ENCODE measurements at places on chromosomes 4 and X. TPM values are rescaled to one million over a fixed set of nuclear protein-coding genes. Genes with fewer than 3 reads are reported as not detected.

The TLR10 gene
- 0.53 TPM for total RNA-seq

The UPF3B gene
- 11.2 TPM for total RNA-seq

The HSD17B13 gene
- 0.10 TPM for total RNA-seq

The ADH6 gene
- total RNA-seq = not detected

The STEEP1 gene
- 17.7 TPM for total RNA-seq

The MAGED4 gene
- 1.2 TPM for total RNA-seq

DNA sequence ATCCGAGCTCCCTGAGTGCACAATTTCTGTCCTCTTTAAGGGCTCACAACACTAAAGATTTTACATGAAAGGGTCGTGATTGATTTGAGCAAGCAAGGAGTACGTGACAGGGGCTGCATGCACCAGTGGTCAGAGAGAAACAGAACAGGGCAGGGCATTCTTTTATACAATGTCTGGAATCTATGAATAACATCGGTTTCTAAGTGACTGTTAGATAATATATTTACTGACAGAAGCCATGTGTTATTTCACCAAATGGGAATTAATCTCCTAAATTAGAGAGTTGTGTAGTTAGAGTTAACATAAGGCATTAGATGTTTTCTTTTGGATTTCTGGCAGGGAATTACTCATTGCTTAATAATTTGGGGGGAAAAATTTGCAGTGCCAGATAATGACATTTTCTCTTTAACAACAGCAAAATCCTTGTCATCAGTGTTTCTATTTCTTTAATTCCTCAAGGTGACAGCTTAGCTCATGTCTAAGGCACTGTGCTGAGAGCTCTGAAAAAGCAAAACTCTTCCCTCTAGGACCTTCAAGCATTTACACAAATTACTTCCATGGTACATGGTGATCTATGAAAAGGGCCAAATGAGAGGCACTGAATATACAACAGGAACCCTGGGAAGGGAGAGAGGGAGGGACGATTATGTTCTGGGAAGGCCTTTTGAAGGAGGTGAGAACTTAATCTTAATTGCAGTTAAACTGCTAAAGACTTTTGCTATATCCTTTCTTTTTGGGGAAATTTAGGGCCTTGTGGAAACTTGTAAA lies 145.0 kb downstream of the RTL3 start:
- no peak for DNase-seq

DNA sequence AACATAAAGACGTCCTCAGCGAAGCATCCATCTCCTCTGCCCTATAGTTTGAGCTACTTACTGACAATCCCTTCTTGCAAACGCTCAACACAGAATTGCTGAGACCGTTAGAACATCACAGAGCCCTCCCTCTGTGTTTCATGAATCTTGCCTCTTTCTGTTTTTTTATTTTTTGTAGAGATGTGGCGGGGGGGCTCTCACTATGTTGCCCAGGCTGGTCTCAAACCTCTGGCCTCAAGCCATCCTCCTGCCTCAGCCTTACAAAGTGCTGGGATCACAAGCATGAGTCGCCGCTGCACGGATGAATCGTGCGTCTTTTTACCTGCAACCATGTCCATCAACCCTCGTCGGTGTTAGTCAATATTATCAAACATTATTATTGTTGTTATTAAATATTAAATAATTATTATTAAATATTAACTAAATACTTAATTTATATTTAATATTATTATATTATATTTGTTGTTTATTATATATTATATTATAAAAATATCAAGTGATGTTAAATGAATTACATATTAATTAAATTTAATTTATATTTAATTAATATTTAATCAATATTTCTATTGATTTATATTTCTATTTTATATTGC lies 200.7 kb downstream of the CRLF2 start:
- DNase-seq = no peak

GRCh38 chr4:95674521-95674981 lies 125.8 kb upstream of the UNC5C start:
- no peak for DNase-seq

DNA sequence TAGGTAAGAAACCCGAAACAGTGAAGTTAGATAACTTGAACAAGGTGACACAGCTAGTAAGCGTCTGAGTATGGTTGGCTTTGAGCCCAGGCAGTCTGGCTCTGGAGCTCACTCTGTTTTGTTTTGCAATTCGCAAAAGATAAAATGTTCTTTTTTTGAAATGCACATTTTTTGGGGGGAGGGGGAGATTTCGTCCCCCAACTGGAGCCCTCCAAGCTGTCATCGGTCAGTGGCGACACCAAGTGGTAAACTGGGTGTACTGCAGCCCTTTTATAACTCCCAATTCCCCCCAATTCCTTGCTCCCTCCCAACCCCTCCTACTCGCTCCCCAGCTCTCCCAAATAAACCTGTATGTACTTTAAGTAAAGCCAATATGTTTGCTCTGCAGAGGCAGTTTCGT lies 2.8 kb upstream of the CLCN5 start:
- DNase-seq = peak; percentile 28

DNA sequence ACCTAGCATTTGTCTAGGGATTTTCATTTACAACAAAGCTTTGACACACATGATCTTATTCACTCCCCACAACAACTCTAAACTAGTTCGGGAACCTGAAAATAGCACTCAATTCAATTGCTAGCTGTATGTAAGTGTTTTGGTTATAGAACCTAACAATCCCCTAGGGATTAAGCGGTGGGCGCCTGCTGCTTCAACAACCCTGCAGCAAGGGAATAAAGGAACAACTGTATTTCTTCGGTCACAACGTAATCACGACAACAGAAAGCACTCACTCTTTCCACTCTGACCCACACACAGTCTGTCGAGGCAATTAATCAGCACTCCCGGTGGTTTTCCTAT lies 674 bp upstream of the DIAPH2 start:
- no peak for DNase-seq

- no peak for DNase-seq
Observed at GRCh38 chr4:179615704-179616103, 2173.5 kb upstream of the AGA start.

DNA sequence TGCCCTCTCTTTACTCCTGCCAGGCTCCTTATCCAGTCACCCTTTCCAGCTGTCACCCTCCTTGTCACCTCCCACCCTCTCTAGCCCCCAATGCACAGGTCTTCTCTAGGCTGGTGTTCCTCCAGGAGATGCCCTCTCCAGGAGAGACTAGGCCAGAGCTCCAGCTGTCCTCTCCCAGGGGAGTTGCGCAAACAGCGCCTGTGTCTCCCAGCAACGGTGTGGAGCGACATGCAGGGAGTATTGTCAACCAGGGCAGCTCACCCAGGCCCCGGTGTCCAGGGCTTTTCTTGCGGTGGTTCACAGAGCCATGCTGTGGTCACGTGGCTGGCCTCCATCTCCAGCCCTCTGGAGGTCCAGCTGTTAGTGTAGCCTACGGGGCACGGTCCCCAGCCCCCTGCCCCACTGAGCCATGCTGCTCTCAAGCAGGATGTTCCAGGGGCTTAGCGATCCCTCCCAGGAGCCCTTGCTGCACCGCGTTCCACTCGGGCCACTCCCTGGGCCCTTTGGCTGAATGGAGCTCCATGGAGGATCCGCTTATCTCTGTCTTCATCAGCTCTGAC lies 34.8 kb downstream of the CCNQ start:
- DNase-seq = no peak

DNA sequence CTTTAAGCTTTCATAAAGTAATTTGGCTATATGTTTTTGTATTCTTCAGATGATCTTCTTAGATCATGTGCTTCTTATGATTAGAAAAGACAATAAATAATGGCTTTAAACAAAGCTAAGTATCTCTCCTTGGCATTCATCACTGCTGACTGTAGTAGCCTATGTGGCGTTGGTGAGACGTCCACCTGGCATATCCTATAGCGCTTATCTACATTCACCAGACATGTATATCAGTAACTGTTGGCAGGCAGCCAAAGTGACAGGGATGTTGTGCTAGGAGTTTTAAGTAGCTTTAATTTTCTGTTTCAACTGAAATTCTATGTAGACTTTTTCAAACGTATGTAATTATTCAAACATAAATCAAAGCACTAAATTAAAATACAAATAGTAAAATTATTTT lies 276.4 kb downstream of the IL15 start:
- no peak for DNase-seq

GRCh38 chr4:90060039-90060438 lies 67.2 kb upstream of the CCSER1 start:
- DNase-seq = no peak

DNA sequence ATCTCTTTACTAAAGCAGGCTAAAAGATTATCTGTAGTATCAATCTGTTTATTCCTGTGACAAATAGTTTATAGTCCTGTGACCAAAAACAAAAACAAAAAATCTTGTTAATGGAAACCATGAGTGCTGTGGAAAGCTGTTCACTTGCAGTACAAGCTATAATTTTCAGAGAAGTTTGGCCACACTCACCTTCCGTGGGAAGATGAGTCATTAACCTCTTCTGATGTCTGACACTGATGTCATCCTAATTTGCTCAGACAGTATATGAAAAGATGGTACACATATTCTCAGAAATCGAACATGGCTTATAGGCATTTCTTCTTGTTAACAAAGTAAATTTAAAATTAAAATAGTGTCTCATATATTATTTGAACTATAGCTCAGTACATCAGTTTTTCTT lies 19.9 kb upstream of the ENPP6 start:
- peak; percentile 72 for DNase-seq

DNA sequence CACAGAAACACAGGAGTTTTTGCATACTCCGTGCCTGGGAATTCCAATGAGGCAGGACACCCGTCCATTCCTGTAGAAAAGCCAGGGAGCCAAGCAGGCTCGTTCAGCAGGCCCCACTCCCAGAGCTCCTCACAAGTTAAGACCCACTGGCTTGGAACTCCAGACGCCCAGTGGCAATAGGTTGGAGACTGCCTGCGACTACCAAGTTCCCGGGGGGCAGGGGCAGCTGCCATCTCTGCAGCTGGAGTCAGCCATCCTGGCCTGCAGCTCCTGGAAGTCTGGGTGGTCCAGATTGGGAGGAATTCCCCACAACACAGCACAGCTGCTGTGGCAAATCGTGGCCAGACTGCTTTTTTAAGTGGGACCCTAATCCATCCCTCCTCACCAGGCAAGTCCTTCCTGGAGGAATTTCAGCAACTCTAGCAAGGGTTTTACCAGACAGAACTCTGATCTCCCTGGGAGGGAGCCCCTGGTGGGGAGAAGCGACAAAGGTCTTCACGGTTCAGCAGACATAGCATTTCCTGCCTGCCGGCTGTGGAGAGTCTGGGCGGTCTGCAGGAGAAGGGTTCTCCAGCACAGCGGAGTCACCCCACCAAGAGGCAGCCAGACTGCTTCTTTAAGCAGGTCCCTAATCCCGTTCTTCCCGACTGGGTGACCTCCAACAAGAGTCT lies 231.9 kb downstream of the STPG2 start:
- no peak for DNase-seq

DNA sequence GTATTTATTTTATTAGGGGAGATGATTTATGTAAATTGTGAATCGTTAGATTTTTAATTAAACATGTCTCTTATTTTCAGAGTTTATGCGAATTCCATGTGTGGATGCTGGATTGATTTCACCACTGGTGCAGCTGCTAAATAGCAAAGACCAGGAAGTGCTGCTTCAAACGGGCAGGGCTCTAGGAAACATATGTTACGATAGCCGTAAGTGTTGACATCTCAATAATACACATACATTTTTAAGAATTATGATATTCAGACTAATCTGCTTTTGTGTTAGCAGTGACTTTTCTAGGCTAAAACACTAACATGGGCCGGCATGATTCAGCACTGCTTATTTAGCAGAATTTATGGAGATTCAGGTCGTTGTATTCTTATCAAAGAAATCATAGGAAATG lies 91.2 kb downstream of the RAP1GDS1 start:
- no peak for DNase-seq
